Activated naive CD8-positive, alpha-beta T cell treated with anti-CD3 and anti-CD28 coated beads, Interleukin-2, amount 50 U/mL, for 16 hours (primary cell): ENCODE measurements at places on chromosomes 3 and 15.

DNA sequence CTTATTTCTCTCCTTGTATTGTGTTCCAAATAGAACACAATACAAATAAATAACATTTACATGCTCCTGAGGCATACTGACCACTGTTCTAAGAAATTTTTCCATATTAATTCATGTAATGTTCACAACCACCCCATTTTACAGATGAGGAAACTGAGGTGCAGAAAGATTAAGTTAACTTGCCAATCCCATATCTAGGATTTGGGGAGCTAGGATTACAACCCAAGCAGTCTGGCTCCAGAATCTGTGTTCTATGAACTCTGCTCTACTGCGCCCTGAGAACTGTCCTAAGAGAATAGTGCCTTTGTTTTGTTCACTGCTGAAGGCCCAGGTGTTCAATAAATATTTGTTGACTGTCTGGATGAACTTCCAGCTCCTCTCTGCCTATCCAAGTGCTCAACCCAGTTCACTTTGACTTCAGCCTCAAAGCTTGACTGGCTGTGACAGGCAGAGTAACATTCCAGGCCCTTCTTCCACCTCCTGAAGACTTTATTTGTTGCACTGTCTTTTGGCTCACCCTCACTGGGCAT, 3.1 kb downstream of the NEK10 start:
- no peak for DNase-seq

DNA sequence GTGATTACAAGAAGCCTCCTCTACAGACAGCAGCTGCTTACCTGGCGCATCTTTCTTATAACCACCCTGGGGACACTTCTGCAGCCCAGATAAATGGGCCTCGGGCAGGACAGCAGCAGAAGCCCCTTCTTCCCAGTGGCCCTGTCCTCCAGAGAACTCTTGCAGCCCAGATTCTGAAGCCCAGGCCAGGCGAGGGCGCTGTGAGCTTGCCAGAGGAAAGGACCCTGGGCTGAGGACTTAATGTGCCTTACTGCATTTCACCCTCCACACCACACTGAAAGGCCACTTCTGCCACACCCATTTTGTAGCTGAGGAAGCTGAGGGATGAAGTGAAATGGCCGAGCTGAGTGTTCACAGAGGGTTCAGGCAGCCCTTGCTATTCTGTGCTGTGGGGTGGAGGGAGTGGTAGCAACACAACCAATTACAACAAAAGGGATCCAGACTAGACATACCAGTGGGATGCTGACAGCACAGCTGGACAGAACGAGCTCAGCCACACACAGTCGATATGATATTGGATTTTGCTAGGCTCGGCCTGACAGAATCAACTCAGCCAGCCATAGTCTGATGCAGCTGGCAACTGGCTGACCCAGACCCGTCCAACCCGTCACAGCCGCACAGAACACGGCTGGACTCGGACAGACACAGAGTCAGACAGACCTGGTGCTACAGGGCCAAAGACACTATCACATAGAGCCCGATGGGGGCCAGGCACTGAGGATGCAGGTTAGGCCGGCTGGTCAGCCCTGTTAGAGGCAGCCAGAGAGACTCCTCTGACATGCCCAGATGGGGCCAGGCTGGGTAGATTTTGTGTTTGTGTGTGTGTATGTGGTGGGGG, 7.3 kb downstream of the ACOX2 start:
- DNase-seq: no peak

DNA sequence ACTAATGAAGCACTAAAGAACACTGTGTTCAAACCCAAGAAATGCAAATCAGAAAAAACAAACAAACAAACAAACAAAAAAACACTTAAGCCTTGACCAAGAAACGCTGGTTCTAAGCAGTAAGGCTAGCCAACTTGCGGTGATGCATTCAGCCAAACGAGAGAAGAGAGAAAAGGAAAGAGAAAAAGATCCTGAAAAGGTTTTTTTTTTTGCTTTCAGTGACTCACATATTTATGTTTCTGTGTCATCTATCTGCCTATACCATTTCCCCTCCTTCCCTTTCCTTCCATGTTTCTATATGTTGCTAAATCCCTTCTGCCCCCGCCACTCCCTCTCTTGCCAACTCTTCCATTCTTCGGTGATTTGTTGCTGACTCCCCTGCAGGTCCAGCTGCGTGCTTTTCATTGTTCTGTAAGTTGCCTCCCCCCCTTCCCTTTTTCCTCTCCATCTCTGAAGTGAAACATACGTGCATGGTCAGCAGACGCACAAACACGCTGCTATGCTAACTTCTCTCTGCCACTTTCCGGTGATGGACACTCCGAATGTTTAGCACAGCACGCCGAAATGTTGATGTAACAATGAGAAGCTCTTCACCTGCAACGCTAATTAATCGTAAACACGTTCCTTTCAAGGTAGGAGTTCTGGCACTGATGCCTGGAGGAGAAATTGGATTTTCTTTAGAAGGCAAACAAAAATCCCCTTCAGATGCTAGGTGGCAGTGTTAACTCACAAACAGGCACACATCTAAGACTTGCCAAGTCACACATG, 154.4 kb downstream of the TUSC7 start:
- no peak for DNase-seq

- no peak for DNase-seq
These were observed at the start of gene ABI3BP for GRCh38 chr3:100993309-100993708. TSS of gene ABI3BP (minus strand) at chr3:100993421. CDS start at chr3:100993384, 37 bp downstream.

- no peak for DNase-seq
These were observed 422.2 kb upstream of the SGO1 start for GRCh38 chr3:20608054-20608738.

DNA sequence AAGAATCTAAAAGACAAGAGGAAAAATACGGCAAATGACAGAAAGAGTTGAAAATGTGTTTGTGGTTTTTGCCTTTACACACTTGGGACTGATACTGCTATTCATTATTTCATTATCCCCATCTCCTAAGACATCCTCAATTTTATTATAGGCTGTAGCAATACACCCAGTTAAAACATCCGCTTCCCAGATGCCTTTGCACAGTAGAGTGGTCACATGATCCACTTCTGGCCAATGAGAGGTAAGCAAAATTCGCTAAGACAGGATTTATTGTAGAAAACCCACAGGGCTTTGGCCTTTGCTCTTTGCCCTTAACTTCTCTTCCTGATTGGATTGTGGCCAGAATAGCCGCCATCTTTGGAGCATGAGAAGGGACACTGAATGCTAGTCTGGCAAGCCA, 53.2 kb upstream of the BOC start:
- DNase-seq: no peak

GRCh38 chr3:30332196-30333021, 274.0 kb upstream of the TGFBR2 start:
- no peak for DNase-seq
